ENCODE measurements at places on chromosomes 11 and 22.
A peak's percentile ranks its signal among the peaks of the same experiment; 100 is the strongest.

DNA sequence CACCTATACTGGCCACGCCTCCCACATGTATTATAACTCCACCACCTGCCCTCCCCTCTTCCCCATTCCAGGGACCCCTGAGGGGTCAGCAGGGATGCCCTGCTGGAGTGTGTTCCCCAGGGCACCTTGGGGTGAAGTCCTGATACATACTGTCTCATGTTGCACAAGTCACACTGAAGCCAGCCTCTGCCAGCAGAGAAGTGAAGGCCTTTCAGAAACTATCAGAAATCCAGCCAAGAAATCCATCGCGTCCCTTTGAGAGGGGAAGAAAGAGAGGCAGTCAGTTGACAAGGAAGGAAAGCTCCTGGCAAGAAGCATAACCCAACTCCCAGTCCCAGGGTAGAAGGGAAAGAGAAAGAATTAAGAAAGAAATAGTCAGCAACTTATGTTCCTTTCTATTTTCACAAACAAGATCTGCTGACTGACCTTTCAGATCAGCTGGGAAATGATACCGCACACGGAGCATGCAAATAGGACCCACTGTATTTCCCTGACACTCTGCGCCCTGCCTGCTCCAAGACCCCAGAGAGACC lies 45.2 kb downstream of the SC5D start:
- no peak for DNase-seq

GRCh38 chr11:65498977-65499712 lies at the start of gene MALAT1:
Gene MALAT1, plus strand, starts transcription at chr11:65499045.
- DNase-seq = peak; percentile 90

DNA sequence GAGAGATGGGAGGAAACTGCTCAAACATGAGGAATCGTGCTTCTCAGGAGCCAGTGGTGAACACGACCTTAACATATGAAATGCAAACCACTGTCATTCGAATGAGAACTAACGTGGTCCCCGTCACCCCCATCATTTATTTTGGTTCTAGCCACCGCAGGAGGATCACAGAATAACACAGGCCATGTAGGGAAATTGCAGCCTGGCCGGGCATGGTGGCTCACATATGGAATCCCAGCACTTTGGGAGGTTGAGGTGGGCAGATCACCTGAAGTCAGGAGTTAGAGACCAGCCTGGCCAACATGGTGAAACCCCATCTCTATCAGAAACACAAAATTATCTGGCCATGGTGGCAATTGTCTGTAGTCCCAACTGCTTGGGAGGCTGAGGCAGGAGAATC lies 27.1 kb downstream of the KRTAP5-5 start:
- DNase-seq = no peak

GRCh38 chr11:97691061-97691460 lies 1301.2 kb downstream of the JRKL start:
- no peak for DNase-seq

DNA sequence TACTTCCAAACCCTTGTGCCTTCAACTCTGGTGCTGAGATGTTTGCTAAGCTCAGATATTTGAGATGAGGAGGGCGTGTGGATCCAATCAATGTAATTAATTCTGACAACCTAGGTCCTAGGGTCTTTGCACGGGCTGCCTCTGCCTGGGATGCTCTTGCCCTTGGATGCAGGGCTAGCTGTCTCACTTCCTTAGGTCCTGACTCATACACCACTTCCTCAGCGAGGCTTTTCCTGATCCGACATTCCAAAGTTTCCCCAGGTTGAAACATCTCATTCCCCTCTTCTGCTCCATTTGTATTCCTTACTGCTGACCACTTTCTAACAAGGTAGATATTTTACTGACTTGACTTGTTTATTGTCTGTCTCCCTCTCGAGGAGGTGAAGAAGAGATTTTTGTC lies 43.0 kb upstream of the NTM start:
- no peak for DNase-seq

GRCh38 chr22:19988965-19989724 lies 27.5 kb downstream of the ARVCF start:
- no peak for DNase-seq

GRCh38 chr11:69912161-69912910 lies 93.1 kb upstream of the FGF3 start:
- DNase-seq = no peak

GRCh38 chr11:76642341-76642740 lies 28.2 kb downstream of the LRRC32 start:
- peak; percentile 58 for DNase-seq

All from stimulated activated CD4-positive, alpha-beta T cell treated with anti-CD3 and anti-CD28 coated beads, Interleukin-4, amount 100 ng/mL, for 4 hours (primary cell).